ENCODE measurements at places on chromosomes 4 and X.

DNA sequence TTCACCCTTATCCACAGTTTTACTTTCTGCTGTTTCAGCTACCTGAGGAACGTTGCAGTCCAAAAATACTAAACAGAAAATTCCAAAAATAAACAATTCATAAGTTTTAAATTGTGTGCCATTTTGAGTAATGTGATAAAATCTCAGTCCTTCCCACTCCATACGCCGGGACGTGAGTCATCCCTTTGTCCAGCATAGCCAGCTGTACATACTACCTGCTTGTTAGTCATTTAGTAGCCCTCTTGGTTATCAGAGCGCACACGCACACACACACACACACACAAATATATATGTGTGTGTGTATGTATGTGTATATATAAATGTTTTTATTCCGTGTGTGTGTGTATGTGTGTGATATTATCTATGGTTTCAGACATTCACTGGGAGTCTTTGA is 4.8 kb upstream of the CCSER1 start:
- no peak for DNase-seq

GRCh38 chr4:114603497-114603896 is 4.9 kb downstream of the UGT8 start:
- no peak for DNase-seq

DNA sequence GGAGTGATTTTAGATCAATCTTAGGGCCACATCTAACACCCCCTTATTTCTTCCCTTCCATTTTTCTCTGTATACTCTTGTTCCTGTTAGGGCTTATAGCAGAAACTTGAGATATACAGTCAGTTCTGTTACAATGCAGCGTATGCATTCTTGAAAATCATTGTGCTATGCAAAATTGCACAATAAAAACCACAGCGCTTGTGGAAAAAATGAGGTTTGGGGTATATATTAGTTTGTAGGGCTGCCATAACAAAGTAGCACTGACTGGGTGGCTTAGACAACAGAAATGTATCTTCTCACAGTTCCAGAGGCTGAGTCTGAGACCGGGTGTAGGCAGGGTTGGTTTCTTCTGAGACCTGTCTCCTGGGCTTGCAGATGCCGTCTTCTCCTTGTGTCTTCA is 59.0 kb downstream of the WWC2 start:
- no peak for DNase-seq

DNA sequence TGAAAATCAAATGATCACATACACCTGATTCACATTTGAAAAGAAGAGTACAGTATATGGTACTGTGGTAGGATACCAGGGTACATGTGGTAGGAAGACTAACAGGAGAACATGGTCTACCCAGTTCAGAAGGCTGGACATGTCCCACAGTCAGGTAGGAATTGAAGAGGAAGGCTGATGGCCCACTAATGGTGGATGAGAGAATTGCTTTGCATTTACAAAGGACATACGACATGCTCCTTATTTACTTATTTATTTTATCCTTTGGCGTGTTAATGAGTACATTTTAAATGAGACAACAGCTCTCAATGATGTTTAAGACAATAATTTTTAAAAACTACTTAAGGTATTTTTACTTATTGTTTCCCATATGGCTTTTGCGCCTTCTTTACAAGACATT is 106.7 kb upstream of the BMP2K start:
- DNase-seq = no peak

- DNase-seq = no peak
Observed at GRCh38 chr4:122772311-122772710, 39.8 kb downstream of the BBS12 start.

- no peak for DNase-seq
Observed at GRCh38 chrX:12115377-12115776, 22.9 kb upstream of the FRMPD4 start.

DNA sequence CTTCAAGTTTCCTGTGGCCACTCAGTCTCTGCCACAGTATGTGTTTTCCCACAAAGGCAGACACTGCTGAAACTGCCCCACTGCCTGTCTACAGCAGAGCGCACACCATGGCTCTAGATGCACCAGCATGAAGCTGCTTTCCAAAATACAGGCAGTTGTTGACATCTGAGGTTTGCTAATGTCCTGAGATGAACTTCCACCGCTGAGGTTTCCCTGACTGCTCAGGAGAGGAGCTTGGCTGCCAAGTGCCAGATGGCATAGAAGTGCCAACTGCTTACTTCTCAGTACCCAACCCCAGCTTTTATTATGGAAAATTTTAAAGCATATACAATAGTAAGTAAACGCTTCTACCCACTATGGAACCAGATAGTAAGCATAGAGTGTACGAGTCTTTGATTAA is 61.0 kb upstream of the EXOC1L start:
- DNase-seq = no peak

DNA sequence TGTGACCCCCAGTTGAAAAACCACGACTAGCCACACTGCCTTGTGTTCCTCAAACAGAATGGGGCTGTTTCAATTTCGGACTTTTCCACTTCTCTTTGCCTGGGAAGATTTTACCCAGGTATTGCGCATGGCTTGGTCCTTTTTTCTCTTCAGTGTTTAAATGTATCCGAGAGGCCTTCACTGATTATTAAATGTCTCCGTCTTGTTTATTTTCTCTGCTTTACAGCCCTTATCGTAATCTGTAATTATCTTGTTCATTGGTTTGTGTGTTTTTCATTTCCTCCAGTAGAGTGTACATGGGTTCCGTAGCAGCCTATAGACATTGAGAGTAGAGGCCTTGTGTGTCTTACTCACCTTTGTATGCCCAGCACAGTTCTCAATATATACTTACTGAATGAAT is 2.4 kb downstream of the MOSPD2 start:
- no peak for DNase-seq

DNA sequence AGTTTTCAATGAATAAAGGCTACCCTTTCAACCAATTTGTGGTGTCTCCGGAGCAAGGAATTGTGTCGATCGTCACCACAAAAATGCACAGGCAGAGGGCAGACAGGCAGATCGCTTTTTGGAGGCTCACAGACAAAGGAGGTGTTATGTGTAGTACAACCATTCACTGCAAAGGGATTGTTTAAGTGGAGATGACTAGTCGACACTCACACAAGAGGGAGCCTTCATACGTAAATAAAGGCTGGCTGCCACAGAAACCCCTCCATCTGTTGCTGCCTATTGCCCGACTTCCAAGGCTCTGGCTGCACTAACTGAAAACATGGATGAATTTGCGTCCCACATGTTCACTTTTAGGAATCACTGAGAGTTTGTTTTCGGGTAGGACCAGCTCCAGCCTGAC is 281.1 kb downstream of the NKX6-1 start:
- DNase-seq = no peak

- DNase-seq = no peak
Observed at GRCh38 chr4:86247906-86248305, 111.9 kb downstream of the MAPK10 start.

GRCh38 chrX:118239178-118239870 is 106.6 kb upstream of the WDR44 start:
- no peak for DNase-seq

DNA sequence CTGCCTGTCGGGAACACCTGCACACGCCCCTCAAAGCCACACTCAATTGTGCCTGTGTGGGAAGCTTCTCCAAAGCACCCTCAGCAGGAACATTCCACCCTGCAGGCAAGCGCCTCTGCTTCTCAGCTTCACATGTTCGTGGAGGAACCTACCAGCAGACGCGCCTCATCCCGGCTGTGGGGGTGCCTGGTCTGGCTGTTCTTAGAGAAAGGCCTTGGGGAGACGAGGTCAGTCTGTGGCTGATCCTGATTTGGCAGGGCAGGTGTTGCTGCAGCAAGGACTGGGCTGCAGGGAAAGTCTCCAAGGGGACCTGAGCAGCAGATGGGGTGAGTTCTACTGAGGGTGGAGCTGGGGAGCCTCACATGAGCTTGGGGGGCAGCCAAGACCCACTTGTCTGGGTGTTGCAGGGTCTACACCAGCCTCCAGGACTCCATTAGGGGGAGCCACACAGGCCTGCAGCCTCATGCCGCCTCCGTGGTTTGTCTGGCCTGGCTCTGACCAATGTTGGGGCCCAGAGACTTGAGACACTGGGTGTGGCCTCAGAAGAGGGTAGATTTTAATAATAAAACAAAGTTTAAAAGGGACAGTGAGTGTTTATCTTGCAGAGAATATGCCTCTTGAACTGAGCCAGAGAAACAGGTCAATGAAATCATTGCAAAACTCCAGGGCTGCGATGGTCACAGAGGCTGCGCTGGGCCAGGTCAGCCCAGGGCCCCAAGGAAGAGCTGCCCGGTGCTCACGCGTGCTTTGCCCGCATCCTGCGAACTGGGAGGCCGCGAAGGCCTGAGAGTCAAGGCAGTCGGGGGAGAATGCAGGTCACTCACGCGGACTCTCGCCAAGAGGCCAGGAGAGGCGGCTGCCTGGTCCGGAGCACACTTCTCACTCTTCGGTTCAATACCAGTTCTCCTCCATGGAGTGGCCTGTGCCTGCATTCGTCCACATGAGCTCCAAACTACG is 21.1 kb downstream of the RNF212 start:
- no peak for DNase-seq

- peak; percentile 78 for DNase-seq
Observed at GRCh38 chrX:154398668-154399526, 720 bp downstream of the RPL10 start.

- DNase-seq = no peak
Observed at GRCh38 chrX:105477351-105477750, 256.9 kb upstream of the TEX13A start.

Measured in activated CD4-positive, alpha-beta T cell treated with anti-CD3 and anti-CD28 coated beads, Interleukin-2, amount 50 U/mL, for 24 hours (primary cell).